Activated CD4-positive, alpha-beta T cell treated with anti-CD3 and anti-CD28 coated beads for 4 hours (primary cell): ENCODE measurements at places on chromosomes 5 and 9.
A peak's percentile ranks its signal among the peaks of the same experiment; 100 is the strongest.

DNA sequence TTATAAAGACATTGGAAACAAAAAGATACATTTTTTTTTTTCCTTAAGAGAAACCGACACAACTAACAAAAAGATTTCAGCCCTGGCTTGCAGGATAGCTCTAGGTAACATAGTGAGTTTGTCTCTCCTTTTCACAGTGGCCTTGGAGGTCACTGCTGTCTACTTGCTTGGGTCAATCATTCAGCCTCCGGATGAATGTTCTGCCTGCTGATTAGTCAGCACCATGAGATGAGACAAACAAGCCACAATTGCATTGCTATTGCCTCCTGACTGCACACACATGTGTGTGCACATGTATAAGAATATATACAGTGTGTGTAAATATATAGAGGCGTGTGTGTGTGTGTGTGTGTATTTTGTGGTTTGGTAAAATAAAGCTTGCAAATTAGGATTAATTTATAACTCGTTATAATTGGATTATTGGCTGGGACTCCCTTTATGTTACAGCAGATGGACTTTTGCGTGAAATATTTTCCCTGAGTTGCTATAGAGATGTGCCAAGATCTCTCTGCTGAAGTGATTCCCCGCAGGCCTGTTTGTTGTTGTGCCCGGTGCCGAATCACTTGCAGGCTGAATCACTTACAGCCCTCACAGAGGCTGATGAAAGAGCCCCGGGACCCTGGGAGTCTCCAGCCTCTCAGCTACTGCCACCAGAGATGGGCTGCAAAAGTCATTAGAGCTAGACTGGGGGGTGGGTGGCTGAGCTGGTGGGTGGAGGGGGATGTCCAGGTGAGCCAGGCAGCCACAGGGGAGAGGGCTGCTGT is 161.2 kb downstream of the FGF18 start:
- no peak for DNase-seq

- no peak for DNase-seq
Observed at GRCh38 chr9:17453751-17454150, 125.1 kb upstream of the SH3GL2 start.

DNA sequence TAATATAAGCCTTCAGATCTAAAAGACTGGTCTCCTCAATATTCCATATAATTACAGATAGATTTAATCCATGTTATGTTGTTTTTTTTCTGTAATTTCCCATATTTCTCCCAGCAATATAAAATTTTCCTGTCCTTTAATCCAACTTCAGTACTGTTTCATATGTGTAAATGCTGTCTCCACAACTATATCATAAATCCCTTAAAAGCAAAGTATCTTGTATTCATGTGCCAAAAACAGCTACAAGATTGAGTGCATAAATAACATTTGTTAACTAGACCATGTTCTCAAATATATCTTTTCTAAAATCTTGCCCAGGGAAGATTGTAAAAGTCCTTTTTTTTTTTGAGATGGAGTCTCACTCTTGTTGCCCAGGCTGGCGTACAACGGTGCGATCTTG is 35.0 kb upstream of the PDCL start:
- no peak for DNase-seq

DNA sequence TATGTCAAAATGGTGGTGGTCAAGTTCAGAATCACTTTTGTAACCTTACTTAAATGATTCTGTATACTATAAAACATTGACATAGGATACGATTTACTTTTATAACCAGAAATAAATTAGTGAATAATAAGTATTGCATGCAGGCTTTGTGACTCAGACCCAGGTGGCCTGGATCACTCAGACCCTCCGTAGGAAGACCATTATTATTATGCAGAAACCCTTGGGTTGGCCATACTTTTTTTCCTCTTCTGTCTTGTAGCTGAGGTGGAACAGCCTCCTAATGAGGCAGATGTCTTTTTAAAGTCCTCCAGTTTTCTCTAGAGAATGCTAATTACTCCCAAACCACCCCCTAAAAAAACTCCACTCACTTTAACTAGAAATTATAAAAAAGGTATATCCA is 121.9 kb downstream of the LPAR1 start:
- DNase-seq, result no peak

DNA sequence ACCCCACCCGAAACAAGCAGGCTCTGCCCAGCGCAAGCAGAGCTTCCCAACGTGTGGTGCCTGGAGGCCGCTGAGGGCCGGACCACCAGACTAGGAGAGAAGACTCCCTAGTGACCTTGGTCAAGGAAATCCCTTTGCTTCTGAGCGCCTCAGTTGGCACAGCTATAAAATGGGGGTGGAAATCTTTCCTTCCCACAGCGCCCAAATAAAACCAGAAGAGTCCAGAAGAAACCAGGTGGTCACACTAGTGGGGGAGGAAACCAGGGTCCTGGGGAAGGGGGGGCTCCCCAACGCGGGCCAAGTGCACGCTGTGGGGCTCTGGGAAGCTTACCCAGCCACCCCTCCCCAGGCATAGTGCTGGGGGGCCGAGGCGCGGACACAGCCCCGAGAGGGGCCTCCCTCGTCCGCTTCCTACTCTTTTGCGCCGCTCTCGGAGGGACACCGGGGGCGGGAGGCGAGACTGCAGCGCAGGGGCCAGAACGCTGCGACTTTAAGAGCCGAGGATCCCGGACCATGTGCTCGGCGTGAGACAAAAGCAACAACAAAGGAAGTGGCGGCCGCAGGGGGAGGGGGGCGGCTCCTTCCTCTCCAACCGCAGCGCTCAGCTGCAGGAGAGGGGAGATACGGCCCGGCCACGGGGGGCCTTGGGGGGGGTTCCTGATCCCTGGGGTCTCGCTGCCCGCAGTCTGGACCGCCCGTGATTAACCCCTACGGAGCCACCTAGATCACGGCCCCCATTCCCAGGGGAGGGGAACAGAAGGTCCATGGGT is 885 bp downstream of the RNF44 start:
- DNase-seq, result peak; percentile 76

- no peak for DNase-seq
Observed at GRCh38 chr5:172504701-172505402, 50.5 kb upstream of the SH3PXD2B start.
